ENCODE measurements at places on chromosomes 16 and 17.
A peak's percentile ranks its signal among the peaks of the same experiment; 100 is the strongest.

DNA sequence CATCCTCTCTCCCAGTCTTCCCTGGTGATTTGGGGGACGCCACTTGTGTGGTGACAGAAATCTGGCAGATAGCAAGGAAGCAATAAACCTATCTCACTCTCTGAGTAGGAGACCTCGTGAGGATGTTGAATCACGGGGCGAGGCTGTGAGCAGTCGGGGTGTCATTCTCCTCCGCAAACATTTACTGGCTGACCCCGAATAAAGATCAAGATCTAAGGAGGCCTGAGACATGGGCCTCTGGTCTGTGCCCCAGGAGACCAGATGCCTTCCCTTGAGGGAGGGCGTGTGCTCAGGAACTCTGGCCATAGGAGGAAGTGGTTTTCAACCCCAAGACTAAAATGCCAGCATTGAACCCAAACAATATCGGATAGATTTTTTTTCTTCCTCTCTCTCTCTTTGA is 53.1 kb downstream of the FOXL1 start:
- DNase-seq: no peak

- DNase-seq: no peak
Measured at GRCh38 chr17:68384941-68385340, 72.4 kb downstream of the WIPI1 start.

DNA sequence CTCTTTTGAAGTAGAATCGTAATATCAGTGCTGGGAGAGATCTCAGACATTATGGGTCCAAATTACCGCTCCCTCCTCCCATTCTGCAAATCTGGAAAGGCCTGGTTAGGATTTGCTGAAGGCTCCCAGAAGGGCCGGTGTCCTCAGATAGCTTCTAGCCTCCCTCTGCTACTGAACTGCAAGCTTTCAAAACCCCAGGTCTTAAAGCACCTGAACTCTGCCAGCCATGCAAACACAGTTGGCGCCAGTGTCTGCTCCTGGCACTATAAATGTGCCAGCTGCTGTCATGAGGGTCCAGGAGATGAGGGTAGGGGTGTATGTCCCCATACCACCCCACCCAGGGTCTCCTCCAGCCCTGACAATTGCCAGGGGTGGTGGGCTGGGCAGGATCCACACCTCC is 24.2 kb downstream of the SLC5A10 start:
- no peak for DNase-seq

- no peak for DNase-seq
Measured at GRCh38 chr16:9425236-9425635, 333.8 kb downstream of the HAPSTR1 start.

DNA sequence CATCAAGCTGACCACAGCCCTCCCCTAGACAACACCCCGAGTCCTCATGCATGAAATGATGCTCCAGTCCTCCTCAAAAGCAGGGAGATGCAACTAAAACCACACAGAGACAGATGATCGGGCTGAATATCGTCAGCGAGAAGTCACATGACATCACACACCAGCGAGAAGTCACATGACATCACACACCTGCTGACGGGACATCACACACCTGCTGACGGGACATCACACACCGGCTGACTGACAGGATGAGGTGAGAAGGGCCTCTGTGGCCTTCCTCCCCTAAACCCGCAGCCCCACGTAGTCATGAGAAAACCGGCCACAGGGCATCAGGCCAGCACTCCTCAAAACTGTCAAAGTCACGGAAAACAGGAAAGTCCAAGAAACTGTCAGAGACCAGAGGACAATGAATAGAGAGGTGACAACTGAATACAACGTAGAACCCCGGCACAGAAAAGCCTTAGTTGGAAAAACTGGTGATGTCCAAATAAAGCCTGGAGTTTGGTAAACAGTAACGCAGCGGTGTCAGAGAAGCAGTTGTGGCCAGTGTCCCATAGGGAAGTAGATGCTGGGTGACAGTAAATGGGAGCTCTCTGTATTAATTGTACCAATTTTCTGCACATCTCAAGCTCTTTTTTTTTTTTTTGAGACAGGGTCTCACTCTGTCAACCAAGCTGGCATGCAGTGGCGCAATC is 14.3 kb downstream of the LITAF start:
- no peak for DNase-seq

- DNase-seq: no peak
Measured at GRCh38 chr16:69542974-69543373, 22.8 kb upstream of the NFAT5 start.

GRCh38 chr17:57174591-57174990 is 81.7 kb upstream of the MSI2 start:
- DNase-seq: no peak

- DNase-seq: no peak
Measured at GRCh38 chr16:86317813-86318650, 192.3 kb upstream of the FOXF1 start.

GRCh38 chr16:81026429-81026828 is 9.2 kb upstream of the ATMIN start:
- DNase-seq: no peak

GRCh38 chr16:69406780-69407331 is 17.6 kb upstream of the CYB5B start:
- no peak for DNase-seq

DNA sequence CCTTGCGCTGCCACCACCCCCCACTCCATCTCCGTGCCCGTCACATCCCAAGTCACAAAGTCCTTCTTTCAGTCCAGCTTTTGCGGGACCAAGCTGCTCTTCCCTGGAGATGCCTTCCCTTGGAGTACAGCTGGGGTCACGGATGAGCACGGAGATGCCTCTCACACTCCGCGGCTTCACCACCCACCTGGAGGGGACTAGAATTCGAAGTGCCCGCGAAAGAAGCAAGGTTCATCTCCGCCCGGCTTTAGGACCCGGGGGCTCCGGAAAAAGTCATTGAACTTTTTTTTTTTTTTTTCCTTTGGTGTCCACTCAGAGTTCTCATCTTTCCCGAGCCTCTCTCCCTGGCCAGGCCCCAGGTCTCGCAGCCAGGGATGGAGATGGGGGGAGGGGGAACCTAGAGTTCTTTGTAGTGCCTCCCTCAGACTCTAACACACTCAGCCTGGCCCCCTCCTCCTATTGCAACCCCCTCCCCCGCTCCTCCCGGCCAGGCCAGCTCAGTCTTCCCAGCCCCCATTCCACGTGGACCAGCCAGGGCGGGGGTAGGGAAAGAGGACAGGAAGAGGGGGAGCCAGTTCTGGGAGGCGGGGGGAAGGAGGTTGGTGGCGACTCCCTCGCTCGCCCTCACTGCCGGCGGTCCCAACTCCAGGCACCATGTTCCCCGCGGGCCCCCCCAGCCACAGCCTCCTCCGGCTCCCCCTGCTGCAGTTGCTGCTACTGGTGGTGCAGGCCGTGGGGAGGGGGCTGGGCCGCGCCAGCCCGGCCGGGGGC is at the start of gene FKBP10:
TSS of gene FKBP10 (plus strand) at position 624 of the 771 bp plus-strand sequence. CDS start at position 655, 31 bp downstream.
- peak; percentile 93 for DNase-seq

GRCh38 chr16:85303354-85303883 is 191.1 kb upstream of the CIBAR2 start:
- DNase-seq: no peak

GRCh38 chr17:2745317-2746037 is 4.0 kb downstream of the CCDC92B start:
- no peak for DNase-seq

- DNase-seq: peak; percentile 66
Measured at GRCh38 chr17:50845240-50846147, 10.1 kb downstream of the WFIKKN2 start.

DNA sequence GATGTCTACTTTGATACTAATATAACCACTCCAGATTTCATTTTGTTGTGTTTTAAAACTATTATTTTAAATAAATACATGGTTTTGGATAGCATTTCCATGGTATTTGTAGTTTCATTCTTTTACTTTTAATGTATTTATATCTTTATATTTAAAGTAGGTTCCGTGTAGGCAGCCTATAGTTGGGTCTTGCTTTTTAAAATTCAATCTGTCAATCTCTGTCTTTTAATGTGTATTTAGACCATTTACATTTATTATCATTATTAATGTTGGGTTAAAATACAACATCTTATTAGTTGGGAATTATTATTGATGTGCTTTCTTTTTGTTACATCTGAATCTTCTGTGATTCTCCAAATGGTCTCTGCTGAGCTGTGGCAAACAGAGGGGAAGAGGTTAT is 412.1 kb downstream of the NPIPA7 start:
- no peak for DNase-seq

DNA sequence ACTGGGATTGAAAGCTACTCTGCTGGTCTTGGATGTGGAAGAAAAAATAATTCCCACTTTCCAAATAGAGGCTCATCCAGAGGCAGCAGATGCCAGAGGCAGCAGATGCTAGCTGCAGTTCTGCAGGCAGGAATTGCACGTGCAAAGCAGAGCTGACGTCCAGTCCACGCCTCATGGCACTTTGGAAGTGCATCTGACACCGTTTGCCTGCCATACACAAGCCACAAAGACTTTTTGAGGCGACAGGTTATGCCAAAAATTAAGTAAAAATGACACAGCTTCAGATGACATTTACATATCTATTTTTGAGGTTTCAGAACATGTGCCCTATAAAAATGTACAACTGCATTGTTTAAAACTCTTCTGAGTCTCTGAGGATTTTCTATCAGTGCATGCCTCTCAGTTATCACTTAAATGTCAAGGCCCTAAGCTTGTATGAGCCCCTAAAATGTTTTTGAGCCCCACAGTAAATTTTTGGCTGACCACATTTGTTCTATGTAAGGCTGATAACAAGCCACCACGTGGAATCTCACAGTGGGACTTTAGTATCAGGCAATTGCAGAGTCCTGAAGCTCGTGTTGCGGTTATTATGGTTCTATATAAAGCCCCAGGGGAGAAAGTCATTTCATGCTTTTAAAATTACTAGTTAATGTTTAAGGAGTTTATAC is 239.2 kb downstream of the PRKCA start:
- no peak for DNase-seq

DNA sequence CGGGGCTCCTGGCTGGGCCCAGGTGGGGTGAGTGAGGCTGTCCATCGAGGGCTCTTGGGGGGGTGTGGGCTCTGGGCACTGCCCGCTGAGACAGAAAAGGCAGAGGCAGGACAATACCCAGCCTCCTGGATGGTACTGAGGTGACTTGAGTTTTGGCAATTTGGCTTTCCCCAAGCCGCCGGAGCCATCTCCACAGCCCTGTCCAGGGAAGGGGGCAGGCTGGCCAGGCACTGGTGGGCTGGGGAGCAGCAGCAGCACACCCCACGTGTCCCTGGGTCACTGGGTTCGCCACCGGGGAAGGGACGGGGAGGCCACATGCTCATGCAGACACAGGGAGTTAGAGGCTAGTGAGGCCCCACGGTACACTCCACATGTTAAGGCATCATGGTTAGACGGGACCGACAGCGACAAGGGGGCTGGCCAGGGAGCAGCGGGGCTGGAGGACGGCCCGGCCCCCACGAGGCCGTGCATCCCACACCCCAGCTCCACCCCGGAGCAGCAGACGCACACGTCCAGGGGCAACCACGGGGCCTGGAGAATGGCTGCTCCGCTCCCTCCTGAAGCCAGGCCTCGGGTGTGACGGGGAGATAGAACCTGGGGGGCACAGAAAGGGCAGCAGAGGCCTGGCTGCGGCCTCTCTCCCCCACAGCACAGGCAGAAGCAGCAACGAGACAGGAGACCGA is 3.0 kb downstream of the ARHGDIA start:
- DNase-seq: no peak

DNA sequence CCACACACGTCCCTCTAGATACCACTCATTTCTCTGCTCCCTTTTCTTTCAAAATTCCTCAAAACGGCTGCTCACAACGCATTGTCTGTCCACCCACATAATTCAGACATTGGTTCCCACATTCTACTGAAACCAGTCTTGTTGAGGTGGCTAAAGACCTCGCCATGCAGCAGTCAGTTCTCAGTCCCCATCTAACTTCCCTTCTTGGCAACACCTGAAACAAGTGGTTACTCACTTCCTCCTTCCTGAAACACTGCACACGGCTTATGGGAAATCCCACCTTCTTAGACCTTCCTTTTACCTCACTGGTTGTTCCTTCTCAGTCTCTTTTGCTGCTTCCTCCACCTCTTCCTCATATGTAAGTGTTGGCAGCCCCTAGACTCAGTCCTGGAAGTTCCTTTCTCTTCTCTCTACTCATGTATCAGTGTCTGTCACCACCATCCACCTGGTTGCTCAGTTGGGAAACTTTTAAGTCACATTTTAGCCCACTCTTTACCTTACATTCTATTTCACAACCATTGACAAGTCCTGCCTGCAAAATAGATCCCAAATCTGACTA is 277.1 kb downstream of the CEP112 start:
- DNase-seq: no peak

GRCh38 chr17:35568561-35568960 is 7.9 kb upstream of the SLFN14 start:
- peak; percentile 55 for DNase-seq

GRCh38 chr17:1810450-1811103 is 19.1 kb downstream of the SMYD4 start:
- DNase-seq: no peak

GRCh38 chr17:62671553-62671952 is 44.1 kb downstream of the MRC2 start:
- DNase-seq: no peak

DNA sequence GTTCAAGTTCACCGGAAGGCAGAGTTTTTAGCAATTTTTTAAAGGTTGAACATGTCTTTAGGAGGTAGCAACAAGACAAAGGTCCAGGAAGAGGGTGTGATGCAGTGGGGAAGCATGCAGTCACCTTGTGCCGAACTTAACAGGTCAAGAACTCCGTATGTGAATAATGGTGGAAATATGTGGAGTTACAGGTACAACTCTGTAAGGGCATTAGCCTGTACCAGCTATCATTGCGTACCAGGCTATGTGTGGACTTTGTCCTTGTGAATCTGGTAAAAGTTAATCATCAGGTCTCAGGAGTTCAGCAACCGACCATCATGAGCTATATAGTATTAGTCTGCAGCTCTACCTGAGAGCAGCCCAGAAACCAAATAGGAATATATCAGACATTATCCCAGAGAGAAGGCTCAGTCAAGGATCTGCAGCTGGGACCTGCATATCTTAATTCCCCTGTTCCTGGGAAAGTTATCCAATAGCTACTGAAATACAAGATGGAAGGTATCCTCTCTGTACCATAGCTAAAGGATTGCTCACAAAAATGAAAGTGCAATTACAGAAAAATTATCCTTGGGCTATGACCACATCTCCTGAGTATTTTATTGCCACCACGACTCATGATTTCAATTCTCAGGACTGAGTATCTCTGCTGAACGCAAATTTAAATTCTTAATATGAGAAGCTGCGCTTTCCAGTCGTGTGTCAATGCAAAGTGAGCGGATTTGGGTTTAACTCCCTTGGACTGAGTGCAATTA is 469.3 kb downstream of the CDH13 start:
- DNase-seq: peak; percentile 61

- DNase-seq: no peak
Measured at GRCh38 chr16:49463529-49463928, 89.9 kb downstream of the C16orf78 start.

DNA sequence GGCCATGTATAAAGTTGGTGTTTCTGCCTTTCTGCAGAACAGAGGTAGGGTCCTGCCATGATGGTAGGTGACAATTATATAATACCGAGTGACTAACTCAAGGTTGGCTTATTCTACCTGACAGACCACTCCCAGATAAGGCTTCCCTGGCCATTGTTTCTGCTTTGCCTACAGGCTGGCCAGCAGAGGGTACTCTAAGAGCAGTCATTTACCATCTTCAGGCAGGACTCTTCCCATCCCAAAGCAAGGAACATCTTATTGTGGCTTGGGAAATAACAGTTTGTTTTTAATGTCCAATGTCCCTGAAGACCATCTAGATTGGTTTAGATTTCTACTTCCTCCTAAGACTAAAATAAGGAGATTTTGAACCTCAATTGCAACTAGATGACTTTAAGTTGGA is 74.1 kb downstream of the SNX11 start:
- peak; percentile 28 for DNase-seq

Measured in AG08395 (cell line).